CD4-positive, alpha-beta memory T cell (primary cell): ENCODE measurements at places on chromosomes 1 and 21.

GRCh38 chr21:45974073-45975019, 7.2 kb upstream of the COL6A1 start:
- no peak for DNase-seq

- no peak for DNase-seq
Measured at GRCh38 chr1:246705368-246705767, 18.8 kb upstream of the SCCPDH start.

GRCh38 chr1:213385806-213386324, 334.8 kb downstream of the RPS6KC1 start:
- DNase-seq, result no peak

DNA sequence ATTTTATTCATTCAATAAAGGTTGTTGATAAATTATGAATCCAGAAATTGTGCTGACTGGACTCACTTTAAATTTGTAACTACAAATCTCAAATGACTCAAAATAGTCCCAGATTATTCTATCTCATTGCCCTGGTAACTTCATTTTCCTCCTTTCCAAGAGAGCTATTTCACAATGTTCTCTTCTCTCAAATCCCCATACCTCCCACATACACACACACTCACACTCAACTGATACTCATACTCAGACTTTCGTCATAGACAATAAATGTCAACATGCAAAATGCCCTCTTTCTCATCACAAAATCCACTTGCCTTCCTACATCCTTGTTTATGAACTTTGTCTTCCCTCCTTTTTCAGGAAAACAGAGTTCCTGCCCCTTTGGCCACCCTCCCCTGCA, 33.3 kb downstream of the EXTL2 start:
- DNase-seq, result no peak

GRCh38 chr1:243550276-243550675, 294.4 kb downstream of the SDCCAG8 start:
- DNase-seq, result no peak

DNA sequence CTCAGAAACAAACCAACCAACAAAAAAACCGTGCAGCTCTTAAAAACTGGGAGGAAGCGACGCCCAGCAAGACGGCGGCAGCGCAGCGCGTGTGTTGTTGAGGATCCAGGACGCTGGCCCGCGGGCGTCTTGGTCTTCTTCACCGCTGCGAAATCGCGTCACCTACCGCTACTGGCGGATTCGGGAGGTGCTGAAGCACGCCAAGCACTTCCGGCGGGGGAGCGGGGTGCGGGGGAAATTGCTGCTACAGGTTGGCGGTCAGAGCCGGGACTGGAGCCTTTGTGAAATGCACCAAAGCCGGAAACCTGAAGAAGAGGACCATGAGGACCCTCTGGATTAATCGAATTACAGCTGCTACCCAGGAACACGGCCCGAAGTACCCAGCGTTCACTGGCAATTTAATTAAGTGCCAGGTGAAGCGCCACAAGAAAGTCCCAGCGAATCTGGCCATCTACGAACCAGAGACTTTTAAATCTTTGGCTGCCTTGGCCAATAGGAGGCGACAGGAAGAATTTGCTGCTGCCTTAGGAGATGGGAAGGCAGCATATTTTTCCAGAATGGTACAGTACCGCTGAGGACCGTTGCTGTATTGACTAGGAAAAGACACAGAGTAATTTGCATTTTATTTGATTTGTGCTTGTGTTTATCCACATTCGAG, 11.9 kb upstream of the RIPPLY3 start:
- DNase-seq, result peak; percentile 33

DNA sequence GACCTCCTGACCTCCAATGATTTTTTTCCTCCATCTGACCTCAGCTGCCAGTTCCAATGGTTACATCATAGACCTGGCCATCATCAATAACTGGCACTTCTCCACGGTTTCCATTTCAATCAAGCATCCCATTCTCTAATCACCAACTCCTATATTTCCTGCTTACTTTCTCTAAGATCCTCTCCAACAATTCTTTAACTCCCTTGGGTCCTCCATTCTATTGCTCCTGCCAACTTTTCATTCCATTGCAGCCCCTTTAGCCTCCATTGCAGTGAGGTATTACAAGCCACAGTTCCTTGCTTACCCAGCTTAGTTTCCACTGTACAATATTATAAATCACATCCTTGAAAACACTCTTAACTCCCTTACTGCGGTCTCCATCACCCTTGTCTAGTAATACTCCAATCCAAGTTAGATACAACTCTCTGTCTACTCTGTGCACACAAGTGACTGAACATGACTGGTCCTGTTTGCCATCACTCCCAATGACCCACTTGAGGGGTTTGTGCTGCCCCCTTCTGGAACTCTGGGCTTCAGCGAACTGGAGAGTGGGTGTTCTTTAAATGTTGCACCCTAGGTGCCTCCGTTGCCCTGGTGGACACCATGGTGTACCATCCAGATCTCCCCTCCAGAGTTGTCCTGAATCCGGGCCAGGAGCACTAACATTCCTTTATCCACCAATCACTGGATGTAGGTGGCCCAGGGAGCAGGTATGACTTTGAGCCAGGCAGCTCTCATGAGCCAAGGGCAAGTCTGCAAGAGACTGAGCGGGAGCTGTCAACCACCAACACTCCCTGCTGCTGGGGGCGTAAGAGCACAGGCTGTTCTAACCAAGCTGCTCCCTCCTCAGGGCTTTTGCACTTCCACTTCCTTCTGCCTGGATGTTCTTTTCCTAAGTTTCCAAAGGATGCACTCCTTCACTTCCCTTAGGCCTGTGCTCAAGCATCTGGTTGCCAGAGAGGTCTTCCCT, 3.7 kb upstream of the FNDC7 start:
- DNase-seq, result peak; percentile 70

DNA sequence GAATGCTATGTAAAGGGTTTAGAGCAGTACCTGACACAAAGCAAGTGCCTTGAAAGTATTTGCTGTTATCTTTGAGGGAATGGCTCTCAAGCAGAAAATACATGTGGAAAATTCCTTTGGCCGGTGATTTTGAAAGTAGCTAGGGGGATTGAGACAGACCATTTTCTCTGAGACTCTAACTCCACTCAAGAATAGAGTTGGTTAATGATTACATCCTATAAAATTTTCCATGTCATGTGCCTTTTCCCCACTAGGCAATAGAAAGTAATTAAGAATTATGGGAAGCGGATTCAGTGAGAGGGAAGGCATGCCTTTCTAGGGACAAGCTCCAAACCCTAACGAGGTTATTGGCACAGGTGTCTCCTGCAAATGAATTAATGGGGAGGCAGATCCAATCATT, 276.0 kb downstream of the GPATCH2 start:
- no peak for DNase-seq

GRCh38 chr1:163315773-163316374, 5.9 kb upstream of the NUF2 start:
- peak; percentile 39 for DNase-seq

DNA sequence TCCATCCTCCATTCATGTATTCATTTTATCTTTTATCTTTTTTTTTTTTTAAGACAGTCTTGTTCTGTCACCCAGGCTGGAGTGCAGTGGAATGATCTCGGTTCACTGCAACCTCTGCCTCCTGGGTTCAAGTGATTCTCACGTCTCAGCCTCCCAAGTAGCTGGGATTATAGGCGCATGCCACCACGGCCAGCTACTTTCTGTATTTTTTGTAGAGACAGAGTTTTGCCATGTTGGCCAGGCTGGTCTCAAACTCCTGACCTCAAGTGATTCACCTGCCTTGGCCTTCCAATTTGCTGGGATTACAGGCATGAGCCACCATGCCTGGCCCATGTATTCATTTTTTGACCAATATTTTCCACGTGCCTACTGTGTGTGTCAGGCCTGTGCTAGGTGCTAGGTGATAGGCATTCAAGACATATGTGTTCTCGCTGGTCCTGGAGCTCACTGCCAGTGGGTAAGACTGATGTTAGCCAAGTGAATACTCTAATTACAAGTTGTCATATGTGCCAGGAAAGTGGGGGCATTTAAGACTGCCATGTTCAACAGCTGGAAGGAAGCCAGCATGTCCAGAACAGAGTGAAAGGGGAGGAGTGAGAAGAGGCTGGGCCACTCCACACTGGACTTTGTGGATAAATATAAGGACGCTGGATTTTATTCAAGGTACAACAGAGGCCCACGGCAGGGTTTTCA, 5.3 kb upstream of the CELSR2 start:
- no peak for DNase-seq

- DNase-seq, result no peak
Measured at GRCh38 chr1:157056269-157056668, 10.7 kb upstream of the ARHGEF11 start.

- no peak for DNase-seq
Measured at GRCh38 chr1:46492871-46493270, 3.2 kb downstream of the DMBX1 start.

DNA sequence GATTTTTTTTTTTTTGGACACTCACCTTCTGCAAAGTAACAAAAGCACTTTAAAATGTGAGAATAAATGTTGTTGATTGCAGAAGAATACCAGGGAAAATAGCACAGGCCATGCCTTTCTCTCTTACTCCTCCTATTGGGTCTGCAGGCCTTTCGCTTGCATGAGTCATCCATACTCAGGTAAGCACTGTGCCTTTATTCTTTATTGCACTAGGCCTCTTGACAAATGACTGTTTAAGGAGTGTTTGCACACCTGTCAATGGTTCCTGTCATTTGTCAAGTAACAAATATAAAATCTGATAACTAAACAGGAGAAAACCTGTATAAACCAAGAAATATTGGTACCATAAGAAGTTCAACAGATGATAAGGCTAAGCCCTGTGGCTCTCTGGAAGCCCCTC, 106.5 kb downstream of the RGS7 start:
- no peak for DNase-seq

DNA sequence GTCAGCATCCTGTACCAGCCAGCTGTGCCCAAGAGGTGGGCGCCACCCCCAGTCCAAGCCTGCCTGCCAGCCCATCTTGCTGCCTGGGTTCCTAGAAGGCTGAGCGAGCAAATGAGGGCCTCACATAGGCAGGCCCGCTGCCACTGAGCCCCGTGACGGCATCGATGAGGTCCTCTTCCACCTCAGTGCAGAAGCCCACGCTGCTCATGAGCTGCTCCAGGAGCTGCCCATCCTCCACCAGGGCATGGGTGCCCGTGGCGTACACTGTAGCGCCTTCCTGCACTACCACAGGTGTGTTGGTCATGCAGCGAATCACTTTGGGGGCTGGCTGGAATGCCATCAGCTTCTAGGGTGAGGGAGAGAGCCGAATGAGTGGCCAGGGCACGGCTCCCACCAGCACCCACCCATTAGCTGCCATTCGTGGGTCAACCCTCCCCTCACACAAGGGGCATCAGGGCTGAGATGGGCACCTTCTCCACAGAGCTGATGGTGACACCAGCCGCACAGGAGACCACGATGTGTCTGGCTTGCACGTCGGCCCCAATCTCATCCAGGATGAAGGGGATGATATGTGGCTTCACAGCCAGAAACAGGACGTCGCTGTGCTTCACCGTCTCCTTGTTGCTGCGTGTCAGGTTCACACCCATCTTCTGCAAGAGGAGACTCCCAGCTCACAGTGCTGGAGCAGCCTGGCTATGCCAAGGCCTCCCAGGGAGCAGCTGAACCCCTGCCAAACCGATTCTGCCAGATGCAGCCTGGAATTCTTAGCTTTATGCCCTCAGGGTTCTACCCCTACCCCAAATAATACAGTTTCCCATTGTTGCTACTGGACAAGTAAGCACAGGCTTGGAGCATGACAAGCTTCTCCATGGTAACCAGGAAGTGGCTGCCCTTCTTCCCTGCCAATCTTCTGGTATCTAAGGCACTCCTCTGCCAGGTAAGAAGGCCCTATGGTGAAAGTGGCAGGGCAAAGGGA, 2.0 kb downstream of the PYCR2 start:
- DNase-seq, result no peak

DNA sequence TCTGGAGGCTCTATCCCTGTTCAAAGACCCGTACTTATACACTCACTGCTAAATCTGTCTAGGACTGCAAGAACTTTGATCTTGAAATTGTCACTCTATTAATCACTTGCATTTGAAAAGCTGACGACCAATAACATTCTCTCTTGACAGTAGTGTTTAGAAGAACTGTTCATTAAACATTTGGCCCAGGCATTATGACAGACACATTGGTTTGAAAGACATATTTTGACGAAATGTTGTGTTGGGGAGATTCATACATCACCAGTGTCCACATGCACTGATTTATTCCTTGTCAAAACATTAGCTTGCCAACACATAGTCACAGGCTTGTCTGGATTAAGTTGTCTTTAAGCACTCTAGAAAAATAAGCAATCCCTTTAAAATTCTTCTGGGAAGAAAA, 951.3 kb downstream of the ADGRL2 start:
- DNase-seq, result no peak

GRCh38 chr21:24023402-24023801, 1583.9 kb downstream of the MRPL39 start:
- DNase-seq, result no peak

- DNase-seq, result no peak
Measured at GRCh38 chr1:245822996-245823395, 668.2 kb downstream of the KIF26B start.

GRCh38 chr1:20440785-20441200, 45.2 kb downstream of the CAMK2N1 start:
- DNase-seq, result peak; percentile 22

DNA sequence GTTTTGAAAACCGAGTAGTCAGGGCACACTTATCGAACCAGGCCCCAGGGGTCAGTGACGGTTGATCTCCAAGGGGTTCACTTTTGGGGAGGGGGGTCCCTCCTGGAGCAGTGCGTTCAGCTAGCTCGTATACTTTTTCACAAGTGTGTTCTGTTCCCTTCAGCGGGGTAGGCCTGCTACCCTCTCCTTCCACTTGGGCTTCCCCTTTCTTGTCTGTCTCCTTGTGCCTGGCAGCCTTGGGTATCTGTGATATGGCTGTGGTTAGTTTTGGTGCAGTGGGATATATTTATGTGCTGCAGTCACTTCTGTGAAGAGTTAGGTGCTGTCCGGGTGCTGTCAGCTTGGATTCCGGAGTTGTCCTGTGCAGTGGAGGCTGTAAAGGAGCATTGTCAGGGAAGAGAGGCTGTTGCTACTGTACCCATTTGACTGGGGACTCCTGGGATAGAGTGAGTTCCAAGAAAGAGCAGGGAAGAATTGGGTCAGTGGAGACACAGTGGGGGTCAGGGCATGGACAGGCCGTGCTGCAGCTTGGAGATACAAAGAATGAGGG, 29.7 kb downstream of the ADARB1 start:
- no peak for DNase-seq
